ENCODE measurements at places on chromosomes 3 and 15.

DNA sequence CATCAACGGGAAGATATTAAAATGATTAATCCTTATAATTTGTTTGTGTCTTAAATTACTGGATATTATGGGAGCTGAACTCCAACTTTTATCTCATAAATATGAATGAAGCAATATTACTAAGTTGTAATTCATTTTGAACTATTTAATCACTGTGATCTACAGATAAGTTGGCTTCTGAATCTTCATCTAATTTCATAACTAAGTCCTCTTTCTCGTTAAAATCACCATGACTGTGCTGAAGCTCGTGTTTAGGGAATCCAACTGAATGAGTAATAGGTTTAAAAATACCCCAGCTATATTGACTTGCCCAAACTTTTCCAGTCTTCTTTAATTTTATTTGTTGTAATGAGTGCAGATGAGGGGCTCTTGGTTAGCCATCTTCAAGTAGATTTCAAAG lies 14.1 kb downstream of the MDFIC2 start:
- DNase-seq, result no peak

- no peak for DNase-seq
Measured at GRCh38 chr3:134423153-134423552, 48.9 kb upstream of the AMOTL2 start.

DNA sequence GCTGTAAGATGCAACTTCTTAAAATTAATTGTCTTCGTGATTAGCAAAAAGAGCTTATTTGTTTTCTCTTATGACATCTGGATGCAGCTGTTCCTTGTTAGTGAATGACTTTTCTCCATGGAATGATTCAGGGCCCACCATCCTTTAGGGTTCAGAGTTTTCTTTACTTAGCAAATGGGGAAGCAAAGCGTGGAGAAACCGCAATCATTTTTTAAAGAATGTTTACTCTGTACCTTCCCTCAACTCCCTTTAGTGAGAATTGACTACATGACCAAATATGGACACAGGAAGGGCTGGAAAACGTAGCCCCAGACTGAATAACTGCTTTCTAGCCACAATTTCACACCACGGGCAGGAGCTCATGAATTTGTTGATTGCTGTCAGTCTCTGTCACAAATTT lies 130.1 kb downstream of the EDEM1 start:
- no peak for DNase-seq

DNA sequence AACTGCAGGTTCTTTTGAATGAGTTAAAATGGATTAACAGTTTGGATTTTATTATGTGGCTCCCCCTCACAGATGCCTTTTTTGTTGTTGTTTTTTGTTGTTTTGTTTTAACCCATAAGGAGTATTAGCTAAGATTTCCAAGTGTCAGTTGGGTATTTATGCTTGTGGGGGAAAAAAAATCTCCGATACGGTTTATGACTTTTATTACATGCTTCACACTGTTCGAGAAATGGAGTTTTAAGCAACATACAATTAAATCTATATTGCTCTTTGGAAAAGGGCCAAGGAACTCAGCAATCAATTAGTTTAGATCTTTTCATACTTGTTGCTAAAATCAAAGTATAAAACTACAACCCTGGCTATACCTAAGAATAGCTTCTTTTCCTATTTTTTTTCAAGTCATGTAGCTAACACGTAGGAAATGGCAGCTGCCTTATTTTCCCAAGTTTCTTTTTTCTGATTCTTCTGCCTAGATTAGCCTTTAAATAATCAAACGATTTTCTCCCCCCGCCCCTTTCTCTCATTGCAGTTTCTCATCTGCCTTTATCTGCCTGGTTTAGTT lies 16.0 kb downstream of the NR2F2 start:
- DNase-seq, result no peak

- no peak for DNase-seq
Measured at GRCh38 chr3:133442518-133442917, 42.7 kb downstream of the BFSP2 start.

GRCh38 chr3:168802766-168803165 lies 707.0 kb upstream of the GOLIM4 start:
- DNase-seq, result no peak

DNA sequence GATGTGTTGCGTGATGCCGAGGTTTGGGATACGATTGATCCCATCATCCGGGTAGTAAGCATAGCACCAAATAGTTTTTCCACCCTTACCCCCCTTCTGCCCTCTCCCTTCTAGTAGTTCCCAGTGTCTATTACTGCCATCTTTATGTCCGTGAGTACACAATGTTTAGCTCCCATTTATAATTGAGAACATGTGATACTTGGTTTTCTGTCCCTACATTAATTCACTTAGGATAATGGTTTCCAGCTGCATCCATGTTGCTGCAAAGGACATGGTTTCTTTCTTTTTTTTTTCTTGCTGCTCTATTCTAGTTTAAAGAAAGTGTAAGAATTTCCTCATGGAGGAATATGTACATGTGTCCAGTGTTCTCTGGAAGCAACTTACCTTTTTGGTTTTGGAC lies 51.8 kb downstream of the NSUN3 start:
- DNase-seq, result no peak

DNA sequence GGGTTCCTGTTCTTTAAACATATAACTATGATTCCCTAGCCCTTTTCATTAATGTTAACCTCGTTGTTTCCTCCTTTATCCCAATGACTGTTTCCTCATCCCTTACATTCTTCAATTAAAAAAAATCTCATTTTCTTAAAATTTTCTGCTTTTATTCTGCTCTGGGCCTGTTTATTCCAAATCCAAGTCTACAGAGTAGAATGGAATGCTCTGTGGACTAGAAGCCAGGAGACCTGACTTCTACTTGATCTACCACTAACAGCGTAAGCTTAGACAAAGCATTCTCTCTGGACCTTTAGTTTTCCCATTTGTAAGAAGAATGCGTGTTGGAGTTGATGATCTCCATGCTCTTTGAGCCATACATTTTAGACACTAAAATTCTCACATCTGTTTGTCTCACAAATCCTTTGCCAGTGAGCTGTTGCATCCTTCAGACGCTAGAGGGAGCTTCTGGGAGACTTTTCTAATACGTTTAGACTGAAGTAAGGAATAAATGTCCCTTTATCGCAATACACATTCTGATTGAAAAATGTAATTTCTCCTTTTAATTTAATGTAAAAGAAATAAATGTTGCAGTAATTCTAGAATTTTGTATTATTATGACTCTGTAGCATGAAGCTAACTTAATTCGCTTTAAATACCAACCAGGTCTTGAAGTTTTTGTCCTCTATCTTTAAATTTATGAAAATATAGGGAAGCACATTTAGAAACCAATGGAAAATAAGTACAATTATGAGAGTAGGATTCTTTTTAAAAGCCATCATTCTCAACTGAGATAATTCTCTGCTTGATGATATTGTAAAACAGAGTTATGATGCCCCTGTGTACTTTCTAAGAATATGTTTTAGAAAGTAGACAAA lies 21.7 kb upstream of the GMNC start:
- no peak for DNase-seq

- no peak for DNase-seq
Measured at GRCh38 chr3:128113817-128114794, 9.5 kb downstream of the RUVBL1 start.

DNA sequence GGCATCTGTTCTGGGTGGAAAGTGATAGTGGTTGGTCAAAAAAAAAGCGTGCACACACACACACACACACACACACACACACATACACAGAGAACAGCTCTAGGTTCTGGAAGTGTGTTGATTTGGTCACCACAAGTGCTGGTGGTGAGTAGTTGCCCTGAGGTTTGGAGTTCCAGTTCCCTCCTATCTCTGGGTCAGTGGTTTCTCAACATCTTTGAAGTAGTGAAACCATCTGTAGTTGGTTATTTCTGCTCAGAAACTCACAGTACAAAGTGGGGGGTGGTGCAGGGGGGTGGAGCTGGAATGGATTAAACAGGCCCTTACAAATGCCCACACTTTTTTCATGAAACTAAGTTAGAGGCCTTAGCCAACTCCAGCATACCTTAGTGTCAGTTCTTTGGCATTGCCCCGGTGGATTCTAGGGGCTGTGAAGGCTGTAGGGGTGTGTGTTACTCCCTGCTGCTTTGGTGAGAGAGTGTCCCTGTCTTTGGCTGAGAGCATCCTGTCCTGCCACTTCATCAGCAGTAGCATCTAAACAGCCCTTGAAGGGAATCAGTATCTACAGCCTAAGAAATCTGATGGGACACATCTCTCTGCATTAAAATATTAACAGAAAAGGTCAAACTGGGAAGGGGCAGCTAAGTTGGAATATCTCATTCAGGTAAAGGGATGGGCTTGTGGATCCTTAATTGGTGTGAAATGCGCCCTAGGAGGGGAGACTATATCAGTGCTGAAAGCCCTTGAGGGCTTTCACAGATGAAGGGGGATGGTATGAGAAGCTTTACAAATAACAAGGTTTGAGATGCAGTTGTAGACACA lies 20.6 kb downstream of the SMAD3 start:
- no peak for DNase-seq
